ENCODE measurements at places on chromosomes 3 and 15.

DNA sequence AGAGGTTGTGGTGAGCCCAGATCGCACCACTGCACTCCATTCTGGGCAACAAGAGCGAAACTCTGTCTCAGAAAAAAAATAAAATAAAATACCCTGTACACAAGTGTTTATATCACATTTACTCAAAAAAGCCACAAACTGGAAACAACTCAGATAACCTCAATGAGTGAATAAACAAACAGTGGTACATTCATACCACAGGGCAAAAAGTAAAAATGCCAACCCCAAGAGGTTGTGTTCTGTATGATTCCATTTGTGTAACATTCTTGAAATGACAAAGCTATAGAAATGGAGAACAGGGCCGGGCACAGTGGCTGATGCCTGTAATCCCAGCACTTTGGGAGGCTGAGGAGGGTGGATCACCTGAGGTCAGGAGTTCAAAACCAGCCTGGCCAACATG is 12.9 kb downstream of the EDC3 start:
- no peak for DNase-seq

DNA sequence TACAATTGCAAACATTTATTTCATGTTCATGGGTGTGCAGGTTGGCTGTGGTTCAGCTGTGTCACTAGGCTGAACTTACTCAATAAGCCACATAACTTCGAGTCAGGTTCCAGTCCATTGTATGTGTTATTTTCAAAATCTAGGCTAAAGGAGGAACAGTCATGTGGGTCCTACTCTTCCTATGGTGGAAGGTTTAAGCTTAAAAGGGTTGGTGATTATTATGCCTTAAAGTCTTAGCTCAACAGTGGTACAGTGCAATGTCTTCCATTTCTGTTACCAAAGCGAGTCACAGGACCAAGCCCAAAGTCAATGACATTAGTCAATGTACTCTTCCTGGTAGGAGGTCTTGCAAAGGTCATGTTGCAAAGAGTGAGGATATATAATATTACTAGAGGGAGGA is 78.2 kb downstream of the ATG7 start:
- peak; percentile 49 for DNase-seq

DNA sequence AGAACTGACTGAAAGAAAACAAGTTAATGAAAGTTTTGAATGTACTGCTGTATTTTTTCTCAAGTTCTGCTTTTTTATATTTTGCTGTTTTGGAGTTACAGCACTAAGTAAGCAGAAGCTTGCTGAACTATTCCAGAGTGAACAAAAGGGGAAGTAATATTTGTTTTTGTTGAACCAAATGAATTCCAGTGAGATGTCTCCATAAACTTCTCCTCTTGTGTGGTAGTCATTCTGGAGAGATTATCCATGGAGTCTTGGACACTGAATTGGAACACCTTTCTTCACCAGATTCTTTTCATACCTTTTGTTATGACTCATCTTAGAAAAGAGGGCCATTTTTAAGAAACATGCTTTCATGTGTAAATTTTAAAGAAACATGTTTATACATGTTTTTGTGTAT is 8.8 kb downstream of the ANKUB1 start:
- peak; percentile 86 for DNase-seq

DNA sequence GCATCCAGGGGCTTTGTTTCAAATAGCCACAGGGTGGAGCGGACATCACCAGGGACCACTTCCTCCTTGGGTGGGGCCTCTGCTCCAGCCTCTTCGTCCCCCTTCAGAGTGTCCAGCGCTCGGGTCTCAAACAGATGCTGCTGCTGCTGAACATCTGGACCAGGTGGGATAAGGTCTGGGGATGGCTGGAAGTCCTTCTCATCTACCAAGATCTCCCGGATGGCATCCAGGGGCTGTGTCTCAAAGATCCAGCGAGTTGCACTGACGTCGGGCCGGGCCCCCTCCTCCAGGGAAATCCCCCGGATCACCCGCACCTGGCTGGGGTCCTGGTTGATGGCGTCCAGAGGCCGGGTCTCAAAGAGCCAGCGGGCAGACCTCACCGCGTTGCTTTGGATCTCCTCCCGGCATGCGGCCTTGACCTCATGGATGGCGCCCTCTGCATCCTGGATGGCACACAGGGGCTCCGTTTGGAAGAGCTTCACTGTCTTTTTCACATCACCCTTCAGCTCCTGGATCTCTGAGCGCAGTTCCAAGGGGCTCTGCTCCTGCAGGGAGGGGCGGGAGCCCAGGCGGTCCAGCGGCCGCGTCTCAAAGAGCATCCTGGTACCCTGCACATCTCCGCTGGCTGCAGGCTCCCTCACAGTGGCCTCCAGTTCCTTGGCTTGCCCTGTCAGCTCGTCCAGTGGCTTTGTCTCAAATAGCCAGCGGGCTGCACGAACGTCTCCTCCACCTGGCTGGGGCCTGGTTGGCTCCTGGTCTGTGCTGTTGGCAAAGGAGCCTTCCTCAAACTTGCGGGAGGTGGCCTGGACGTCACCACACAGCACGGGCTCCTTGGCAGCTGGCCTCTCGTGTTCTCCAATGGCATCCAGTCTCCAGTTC is 3.9 kb downstream of the XIRP1 start:
- DNase-seq, result no peak

DNA sequence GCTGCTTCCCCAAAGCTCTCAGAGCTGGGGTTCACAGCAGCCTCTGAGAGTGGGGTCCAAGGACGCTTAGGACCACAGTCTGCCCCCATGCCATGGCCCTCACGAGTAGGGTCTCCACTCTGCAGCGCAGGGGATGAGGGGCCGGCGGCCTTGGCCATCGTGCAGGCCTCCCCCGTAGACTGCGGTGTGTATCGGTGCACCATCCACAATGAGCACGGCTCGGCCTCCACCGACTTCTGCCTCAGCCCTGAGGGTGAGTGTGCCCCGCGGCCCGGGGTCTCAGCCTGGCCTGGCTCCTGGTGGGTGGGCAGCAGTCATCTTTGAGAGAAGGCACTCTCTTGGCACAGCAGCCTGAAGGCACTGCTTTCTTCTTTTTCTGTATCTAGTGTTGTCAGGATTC is 24.8 kb upstream of the SLC28A1 start:
- no peak for DNase-seq

GRCh38 chr3:129597087-129597999 is 9.1 kb downstream of the PLXND1 start:
- no peak for DNase-seq

GRCh38 chr3:52262447-52262846 is 16.0 kb downstream of the WDR82 start:
- no peak for DNase-seq

GRCh38 chr3:59802045-59802444 is 752.2 kb upstream of the CFAP20DC start:
- DNase-seq, result no peak

- no peak for DNase-seq
Observed at GRCh38 chr3:24604215-24604614, 109.6 kb upstream of the THRB start.
